Amniotic epithelial cell (primary cell): ENCODE measurements at places on chromosomes 11 and 22.

- peak; percentile 38 for DNase-seq
Measured at GRCh38 chr11:9385327-9385899, 961 bp downstream of the IPO7 start.

GRCh38 chr11:132898676-132899075, 633.6 kb downstream of the OPCML start:
- DNase-seq = no peak

DNA sequence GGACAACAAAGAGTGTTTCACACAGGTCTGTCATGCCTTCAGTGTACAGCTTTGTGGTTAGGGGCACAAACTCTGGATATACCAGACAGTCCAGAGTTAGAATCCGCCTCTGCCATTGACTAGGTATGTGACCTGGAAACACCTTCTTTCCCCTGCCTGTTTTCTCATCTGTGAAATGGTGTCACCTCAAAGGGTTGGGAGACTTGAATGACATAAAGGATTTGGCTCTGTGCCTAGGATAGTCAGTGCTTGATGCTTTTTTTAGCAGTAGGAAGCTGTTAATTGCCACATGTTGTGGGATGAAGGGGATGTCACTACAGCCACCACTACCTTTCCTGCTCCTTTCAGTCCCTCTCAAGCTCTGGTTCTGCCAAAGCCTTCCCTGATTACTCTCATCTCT, 17.4 kb upstream of the LRRC55 start:
- no peak for DNase-seq

DNA sequence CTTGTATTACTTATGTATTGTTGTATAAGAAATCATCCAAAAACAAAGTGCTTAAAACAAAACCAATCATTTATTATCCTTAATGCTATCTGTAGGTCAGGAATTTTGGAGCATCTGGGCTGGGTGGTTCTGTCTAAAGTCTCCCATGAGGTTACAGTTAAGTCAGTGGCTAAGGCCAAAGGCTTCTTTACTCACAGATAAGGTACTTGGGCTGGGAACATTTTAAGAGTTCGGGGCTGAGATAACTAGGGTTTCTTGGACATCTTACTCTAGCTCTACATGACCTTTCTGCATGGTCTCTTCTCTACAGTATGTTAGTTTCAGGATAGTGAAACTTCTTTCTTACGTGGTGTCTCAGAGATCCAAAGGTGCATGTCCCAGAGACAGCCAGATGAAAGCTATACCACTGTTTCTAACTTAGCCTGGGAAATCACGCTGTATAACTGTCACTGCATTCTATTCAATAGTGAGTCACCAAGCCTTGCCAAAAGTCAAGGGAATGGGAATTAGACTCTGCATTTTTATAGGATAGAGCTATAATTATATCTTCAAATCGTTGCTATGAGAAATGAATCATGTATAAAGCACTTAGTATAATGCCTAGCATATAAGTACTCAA, 29.6 kb downstream of the SOX6 start:
- no peak for DNase-seq

- DNase-seq = no peak
Measured at GRCh38 chr11:106344966-106345365, 267.5 kb downstream of the AASDHPPT start.

DNA sequence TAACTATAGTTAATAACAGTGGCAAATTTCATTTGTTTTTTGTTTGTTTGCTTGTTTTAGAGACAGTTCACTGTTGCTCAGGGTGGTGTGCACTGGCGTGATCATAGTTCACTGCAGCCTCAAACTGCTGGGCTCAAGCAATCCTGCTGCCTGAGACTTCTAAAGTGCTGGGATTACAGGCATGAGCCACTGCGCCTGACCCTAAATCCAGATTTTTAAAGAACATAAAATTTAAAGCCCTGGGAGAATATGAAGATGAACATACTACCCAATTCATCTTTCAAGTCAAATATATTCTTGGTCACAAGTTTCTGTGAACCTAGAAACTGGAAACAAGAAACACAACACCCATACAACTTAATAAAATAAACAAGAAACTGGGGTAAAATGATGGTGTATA, 28.1 kb downstream of the RRAS2 start:
- no peak for DNase-seq

- peak; percentile 18 for DNase-seq
Measured at GRCh38 chr11:70095541-70096252, 17.6 kb downstream of the ANO1 start.

- DNase-seq = peak; percentile 29
Measured at GRCh38 chr11:7892059-7892699, 38.9 kb downstream of the OR10A6 start.

GRCh38 chr11:18368221-18368620, 26.1 kb upstream of the LDHA start:
- peak; percentile 86 for DNase-seq

DNA sequence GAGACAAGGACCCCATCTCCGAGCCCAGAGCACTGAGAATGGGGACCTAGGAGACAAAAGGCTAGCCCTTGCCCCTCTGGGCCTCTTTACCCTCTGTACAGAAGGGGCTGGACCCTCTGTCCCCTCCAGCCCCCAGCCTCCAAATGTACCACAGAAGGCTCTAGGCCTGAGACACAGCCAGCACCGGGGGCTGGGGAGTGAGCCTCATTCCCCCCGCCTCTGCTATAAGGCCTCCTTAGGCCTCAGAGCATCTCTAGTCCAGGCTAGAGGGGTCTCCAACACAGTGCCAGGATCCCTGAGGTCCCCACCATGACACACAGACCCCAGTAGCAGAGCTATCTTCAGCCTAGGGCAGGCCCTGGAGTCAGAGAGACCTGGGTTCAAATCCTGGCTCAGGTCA, 4.8 kb downstream of the SMTN start:
- no peak for DNase-seq

GRCh38 chr11:79173615-79174014, 267.2 kb downstream of the TENM4 start:
- peak; percentile 30 for DNase-seq
